Muscle of back (tissue), 13 donors: ENCODE measurements at places on chromosomes 4 and X.

DNA sequence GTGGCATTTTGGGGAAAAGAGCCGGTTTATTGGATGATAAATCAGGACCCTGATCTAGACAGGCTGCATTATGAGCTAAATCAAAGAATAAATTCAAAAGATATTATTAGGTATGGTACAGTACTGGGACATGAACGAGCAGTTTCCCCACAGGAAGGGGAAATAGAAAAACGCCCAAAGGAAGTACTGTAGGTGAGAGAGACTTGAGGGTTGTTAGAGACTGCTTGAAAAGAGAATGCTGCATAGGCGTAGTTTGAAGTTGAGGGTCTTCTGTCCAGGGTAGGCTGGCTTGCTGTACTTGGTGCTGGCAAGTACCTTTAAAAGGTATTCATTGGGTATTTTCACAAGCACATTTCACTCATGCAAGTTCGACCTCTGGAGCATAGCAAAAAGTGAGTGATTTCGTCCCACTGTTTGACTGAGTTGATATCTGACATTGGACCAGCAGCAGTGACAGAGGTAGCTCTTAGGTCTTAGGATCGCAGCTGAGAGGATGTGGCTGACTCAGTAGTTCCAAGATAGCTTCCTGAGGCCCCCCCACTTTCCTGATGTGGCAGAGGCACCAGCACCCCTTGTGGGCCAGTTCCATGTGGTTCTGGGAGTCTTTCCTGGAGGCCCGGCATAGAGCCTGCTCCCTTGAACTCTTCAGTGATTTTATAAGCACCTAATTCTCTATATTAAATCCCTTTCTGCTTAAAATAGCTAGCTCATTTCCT lies 64.3 kb downstream of the TMEM131L start:
- no peak for DNase-seq

- DNase-seq = no peak
Observed at GRCh38 chr4:42331914-42332368, 65.3 kb upstream of the SHISA3 start.

DNA sequence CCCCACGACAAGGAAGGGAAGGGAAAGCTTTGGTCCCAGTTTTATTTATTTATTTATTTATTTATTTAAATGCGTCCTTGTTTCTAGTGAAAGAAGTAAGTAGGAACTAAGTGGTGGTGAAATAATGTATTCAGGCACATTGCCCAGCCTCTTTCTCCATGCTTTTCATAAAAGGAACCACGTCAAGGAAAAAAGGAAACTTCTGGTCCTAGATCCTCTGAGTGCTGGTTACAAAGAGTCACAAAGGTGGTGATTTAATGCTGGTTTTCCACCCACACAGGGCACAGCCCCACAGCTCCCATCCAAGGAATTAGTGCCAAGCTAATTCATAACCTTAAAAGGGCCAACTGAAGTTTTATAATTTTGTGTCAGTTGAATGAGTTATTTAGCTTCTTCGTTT lies 206.6 kb upstream of the GYPA start:
- no peak for DNase-seq

DNA sequence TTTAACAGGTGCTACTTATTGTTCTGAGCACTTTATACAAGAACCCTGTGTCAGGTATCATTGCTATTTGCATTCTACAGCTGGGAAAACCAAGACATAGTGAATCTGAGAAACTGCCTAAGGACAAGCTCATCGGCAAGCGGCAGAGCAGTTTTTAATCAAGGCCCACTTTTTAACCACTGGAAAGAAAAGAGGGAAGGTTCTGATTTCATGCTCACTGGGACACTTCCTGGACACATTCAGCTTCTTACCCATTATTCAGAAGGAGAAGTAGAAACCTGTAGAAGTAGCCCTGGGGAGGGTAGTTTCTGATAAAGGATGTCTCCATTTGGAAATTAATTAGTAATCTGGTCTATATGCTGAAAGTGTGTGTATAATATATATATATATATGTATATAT lies 2.5 kb upstream of the LNX1 start:
- no peak for DNase-seq

- DNase-seq = peak; percentile 70
Observed at GRCh38 chr4:65983061-65983460, 312.8 kb upstream of the EPHA5 start.

GRCh38 chr4:162959046-162959445 lies 207.6 kb downstream of the NAF1 start:
- DNase-seq = no peak

DNA sequence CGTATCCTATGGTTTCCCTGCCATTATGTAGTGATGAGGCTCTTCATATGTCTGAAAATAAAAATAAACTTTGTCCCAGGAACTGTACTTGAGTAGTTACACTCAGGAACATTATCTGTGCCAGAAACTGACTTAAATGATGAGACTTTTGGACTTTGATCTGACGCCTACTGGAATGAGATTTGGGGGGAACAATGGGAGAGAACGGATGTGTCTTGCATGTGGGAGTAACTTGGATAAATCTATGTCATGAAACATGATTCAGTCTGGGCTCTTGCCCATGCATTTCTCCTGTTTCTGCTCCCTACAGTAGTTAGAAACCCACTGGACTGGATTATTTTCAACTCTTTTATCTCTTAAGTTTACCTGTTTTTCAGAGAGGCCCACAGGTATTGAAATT lies 2351.4 kb downstream of the PCDH7 start:
- peak; percentile 79 for DNase-seq

DNA sequence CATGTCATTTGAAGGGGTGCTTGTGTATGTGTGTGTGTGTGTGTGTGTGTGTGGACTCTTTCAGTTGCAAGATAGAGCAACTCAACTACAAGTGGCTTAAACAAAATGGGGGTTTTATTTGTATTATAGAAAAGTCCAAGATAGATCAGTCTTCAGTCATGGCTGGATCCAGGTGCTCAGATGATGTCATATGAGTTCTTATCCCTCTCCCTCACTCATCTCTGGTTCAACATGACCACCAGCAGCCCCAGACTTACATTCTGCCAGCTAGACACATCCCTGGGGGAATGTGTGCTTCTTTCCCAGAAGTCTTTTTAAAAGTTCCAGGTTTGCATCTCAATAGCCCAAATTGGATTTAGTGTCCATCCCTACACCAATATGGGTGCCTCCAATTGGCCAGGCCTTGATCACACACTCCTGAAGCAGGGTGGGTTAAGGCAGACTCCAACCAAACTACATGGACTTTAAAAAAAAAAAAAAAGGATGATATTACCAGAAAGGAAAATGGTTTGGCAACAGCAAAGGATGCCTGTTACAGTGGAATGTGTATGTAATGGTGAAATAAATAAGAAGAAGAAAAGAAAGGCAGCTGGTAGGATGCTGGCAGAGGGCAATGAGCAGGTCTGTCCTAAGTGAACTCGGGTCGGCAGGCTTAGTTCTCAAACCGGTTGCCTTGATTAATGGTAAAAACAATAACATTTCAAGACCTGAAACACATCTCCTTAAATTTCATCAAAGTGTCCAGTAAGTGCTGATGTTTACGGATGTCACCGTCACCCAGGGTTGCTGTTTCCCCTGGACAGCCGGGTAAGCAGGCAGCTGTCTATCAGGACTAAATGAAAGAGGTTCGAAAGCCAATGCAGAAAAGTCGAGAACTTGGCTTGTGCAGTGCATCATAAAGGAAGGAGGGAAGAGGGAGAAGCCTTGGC lies 107.7 kb downstream of the SMIM20 start:
- no peak for DNase-seq

DNA sequence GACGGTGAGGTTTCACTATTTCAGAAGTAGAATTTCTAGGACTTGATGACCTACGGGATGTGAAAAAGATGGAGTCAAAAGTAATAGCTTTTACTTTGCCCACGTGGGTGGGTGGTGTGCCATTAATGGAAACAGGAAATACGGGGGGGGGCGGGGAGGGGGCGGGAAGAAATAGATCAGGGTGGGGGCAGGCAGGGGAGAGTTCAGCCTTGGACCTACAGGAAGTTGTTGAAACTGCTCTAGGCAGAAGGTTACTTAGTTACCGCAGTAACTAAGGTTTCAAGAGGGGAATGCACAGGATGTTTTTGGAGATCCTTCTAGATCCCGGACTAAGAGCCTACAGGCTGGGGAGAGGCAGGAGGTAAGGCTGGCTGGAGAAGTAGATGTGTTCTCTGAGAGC lies 3.6 kb upstream of the FHL1 start:
- no peak for DNase-seq

- peak; percentile 60 for DNase-seq
Observed at GRCh38 chrX:115372152-115372551, 82.6 kb downstream of the LUZP4 start.

DNA sequence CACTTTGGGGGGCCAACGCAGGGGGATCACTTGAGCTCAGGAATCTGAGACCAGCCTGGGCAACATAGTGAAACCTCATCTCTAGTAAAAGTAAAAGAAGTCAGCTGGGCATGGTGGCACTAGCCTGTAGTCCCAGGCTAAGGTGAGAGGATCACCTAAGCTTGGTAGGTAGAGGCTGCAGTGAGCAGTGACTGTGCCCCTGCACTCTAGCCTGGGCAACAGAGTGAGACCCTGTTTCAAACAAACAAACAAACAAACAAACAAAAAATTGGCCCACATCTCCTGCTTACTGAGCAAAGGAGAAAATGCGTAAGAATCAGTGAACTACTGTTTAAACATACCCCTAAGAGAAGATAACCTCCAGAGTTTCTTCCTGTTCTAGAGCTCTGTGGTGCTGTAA lies 85.3 kb downstream of the FRYL start:
- no peak for DNase-seq

DNA sequence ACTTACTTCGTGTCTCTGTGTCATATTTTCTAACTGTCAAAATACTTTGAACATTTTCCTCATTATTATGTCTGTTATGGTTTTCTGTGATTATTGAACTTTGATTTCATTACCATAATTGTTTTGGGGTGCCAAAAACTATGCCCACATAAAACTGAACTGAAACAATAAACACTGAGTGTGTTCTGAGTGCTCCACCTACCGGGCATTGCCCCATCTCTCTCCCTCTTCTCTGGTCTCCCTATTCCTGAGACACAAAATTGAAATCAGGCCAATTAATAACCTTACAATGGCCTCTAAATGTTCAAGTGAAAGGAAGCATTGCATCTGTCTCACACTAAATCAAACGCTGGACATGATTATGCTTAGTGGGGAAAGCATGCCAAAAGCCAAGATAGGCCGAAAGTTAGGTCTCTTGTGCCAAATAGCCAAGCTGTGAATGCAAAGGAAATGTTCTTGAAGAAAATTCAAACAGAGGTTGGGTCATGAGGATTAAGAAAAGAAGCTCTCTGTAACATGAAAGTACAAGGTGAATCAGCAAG lies 972.3 kb downstream of the PCDH7 start:
- DNase-seq = no peak

DNA sequence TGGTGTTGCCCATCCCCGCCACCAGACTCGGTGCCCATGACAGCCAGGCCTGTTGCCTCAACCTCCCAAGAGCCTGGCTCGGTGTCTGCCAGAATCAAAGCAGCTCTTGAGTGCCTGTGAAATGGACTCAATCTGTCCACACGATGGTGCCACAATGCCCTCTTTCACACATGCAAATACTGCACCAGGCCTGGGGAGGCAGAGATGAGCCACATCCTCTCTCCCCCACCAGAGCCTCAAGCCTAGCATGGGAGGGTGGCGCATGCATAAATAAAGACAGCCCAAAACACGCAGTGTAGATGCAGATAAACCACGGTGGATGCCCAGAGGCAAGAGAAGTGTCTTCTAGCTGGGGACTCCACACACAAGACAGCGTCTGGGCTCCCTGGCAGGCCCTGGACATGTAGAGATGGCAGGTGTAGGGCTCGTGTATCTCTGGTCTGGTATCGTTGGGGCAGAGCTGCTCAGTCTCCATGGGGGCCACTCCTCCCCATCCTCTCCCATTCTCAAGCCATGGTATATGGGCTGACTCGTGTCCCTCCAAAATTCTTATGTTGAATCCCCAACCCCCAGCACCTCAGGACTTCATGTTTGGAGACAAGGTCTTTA lies 65.6 kb downstream of the JAKMIP1 start:
- DNase-seq = no peak

DNA sequence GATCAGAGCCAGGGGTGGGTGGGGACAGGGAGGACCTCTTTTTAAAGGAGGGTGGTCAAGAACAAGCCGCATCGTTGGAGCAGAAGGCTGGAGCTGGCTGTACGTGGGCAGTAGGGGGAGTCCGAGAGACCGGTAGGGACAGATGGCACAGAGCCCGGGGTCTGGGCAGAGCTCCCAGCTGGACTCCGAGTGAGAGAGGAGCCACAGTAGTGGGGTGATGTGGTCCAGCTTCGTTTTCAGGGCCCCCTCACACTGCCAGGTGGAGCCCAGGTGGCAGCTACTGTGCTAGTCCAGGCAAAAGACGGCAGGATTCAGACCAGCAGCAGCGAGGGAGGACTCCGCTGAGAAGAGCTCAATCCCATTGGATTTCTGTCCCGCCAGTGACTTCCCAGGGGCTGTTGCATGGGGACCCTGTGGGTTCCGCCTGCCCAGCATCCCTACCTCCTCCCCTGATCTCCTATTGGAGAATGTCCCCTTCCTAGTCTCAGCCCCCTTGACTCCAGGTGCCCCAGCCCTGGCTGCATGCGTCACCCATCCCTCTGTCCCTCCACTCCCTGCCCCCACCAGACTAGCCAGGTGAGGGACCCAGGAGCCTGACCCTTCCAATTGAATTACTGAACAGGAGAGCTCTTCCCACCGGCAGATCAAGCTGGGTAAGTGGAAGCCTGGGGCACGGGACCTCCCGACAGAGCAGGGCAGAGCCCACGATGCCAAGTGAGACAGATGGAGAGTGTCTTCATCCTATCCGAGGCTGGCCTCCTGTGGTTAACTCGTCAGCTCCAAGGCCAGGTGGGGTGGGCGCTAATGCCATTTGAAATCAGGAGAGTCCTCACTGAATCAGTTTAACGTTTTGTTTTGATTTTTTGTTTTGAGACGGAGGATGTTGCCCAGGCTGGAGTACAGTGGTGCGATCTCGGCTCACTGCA lies 2.9 kb downstream of the ARHGAP4 start:
- no peak for DNase-seq

GRCh38 chrX:120408168-120408567 lies 46.3 kb downstream of the ATP1B4 start:
- DNase-seq = no peak
